Thymus (tissue), 14 donors: ENCODE measurements at places on chromosomes 7 and 10. TPM values are rescaled to one million over a fixed set of nuclear protein-coding genes. Genes with fewer than 3 reads are reported as not detected.

AMPH gene
- 1.4 TPM for total RNA-seq

AIMP2 gene
- 40.6 TPM for total RNA-seq

RNLS gene
- 4.3 TPM for total RNA-seq

KCNH2 gene
- 2.3 TPM for total RNA-seq

PDK4 gene
- 4.6 TPM for total RNA-seq

ANXA8L1 gene
- total RNA-seq, result 8.6 TPM
